ENCODE measurements at places on chromosomes 1 and 21. TPM values are rescaled to one million over a fixed set of nuclear protein-coding genes. Genes with fewer than 3 reads are reported as not detected.

LIN28A gene
- not detected for total RNA-seq

RGS18 gene
- total RNA-seq: 0.41 TPM

SEMA6C gene
- total RNA-seq: 16.7 TPM

TFF2 gene
- total RNA-seq: not detected

FAM151A gene
- total RNA-seq: not detected

CCDC17 gene
- 0.41 TPM for total RNA-seq

SYT2 gene
- 0.41 TPM for total RNA-seq

LYSMD1 gene
- 24.1 TPM for total RNA-seq

ELOA gene
- total RNA-seq: 24.5 TPM

PDXK gene
- 22.4 TPM for total RNA-seq

RGS8 gene
- 39.5 TPM for total RNA-seq

TRIM45 gene
- total RNA-seq: 3.7 TPM

AMY1B gene
- not detected for total RNA-seq

UQCRHL gene
- total RNA-seq: 2.9 TPM

TAS1R3 gene
- 0.41 TPM for total RNA-seq

RFX5 gene
- total RNA-seq: 14.3 TPM

S100A7 gene
- not detected for total RNA-seq

PLK3 gene
- 10.2 TPM for total RNA-seq

PTGFRN gene
- 40.8 TPM for total RNA-seq

NHLH1 gene
- total RNA-seq: 0.41 TPM

IFNGR2 gene
- total RNA-seq: 60.3 TPM

CFHR2 gene
- not detected for total RNA-seq

ST6GALNAC3 gene
- 14.3 TPM for total RNA-seq

FMO2 gene
- total RNA-seq: 0.41 TPM

CLDN17 gene
- total RNA-seq: not detected

CORT gene
- total RNA-seq: 4.9 TPM

FNDC5 gene
- total RNA-seq: 15.5 TPM
